H9 (cell line): ENCODE measurements at places on chromosomes 11 and 22. TPM values are rescaled to one million over a fixed set of nuclear protein-coding genes. Genes with fewer than 3 reads are reported as not detected.

DNA sequence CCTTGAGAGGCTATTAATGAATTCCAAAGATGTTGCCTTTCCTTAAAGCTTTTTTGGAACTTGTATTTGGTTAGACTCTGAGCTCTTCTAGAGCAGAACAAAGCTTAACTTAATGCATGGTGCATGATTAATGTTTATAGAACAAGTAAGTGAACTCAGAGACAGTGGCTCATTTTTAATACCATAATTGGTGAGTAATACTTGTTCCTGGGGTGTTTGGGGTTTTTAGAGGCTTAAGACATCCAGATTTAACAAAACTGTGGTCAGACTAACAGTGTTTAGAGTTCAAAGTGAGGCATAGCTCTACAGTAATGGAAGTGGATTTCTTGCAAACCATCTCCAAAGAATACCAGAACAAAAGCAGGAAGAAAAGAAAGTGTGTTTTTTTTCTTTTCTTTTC lies 73.7 kb upstream of the CTSC start:
- H3K4me3 ChIP-seq, result no peak overlapping the region
- no peaks in the 10 kb centered on the region for H3K4me1 ChIP-seq
- no peaks in the 10 kb centered on the region for H3K27me3 ChIP-seq
- DNase-seq, result no peak

The POLR2L gene
- 133 and 135 TPM in 2 replicates for total RNA-seq

GRCh38 chr11:78050964-78051831 lies 12.5 kb upstream of the THRSP start:
- DNase-seq, result peak; percentile 50
- no peak overlapping the region for H3K27ac ChIP-seq
- H3K36me3 ChIP-seq, result no peaks in the 10 kb centered on the region

The SHANK2 gene
- total RNA-seq, result 22.1 and 23.8 TPM in 2 replicates

The LDHA gene
- total RNA-seq, result 717 and 720 TPM in 2 replicates

DNA sequence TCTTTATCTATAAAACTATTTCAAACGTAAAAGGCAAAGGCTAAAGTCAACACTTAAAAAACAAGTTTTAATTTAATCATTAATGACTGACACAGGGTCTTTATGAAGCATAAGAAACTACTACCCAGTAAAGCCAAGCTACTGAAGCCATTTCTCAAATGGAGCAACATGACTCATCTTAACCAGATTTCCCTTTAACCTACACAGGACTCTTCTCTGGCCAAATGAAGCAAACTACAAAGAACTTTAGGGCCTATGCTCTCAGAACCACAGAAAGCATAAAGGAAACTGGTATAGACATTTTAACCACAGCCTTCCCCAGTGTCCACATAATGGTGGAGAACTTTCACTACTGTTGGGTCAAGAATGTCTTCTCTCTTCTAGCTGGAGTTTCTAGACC lies 34.7 kb downstream of the ALG9 start:
- H3K4me3 ChIP-seq, result no peak overlapping the region
- no peaks in the 10 kb centered on the region; the same call in 1 of the 2 replicates for H3K4me1 ChIP-seq
- no peak overlapping the region for H3K27ac ChIP-seq
- no peak for DNase-seq
- H3K36me3 ChIP-seq, result peaks cover 15% of the 10 kb centered on the region
- no peaks in the 10 kb centered on the region for H3K27me3 ChIP-seq

GRCh38 chr11:27296497-27296896 lies 66.5 kb downstream of the CCDC34 start:
- DNase-seq, result no peak
- no peak overlapping the region for H3K27ac ChIP-seq
- H3K36me3 ChIP-seq, result peaks cover 22% of the 10 kb centered on the region
- no peaks in the 10 kb centered on the region for H3K4me1 ChIP-seq
- no peak overlapping the region for H3K4me3 ChIP-seq

GRCh38 chr22:16819249-16819648 lies 6.0 kb downstream of the XKR3 start:
- H3K36me3 ChIP-seq, result no peaks in the 10 kb centered on the region
- DNase-seq, result no peak
- no peaks in the 10 kb centered on the region for H3K27me3 ChIP-seq
- no peak overlapping the region for H3K4me3 ChIP-seq

The INPP5J gene
- 4.7 and 4.9 TPM in 2 replicates for total RNA-seq

GRCh38 chr22:25816522-25817059 lies 74.6 kb downstream of the MYO18B start:
- peaks cover 4% of the 10 kb centered on the region; the same call in 1 of the 2 replicates for H3K36me3 ChIP-seq
- H3K27ac ChIP-seq, result no peak overlapping the region
- H3K4me3 ChIP-seq, result no peak overlapping the region
- no peak for DNase-seq
- H3K27me3 ChIP-seq, result no peaks in the 10 kb centered on the region
- no peaks in the 10 kb centered on the region for H3K4me1 ChIP-seq

- H3K4me3 ChIP-seq, result no peak overlapping the region
- no peak overlapping the region for H3K27ac ChIP-seq
- no peak for DNase-seq
- no peaks in the 10 kb centered on the region for H3K36me3 ChIP-seq
- no peaks in the 10 kb centered on the region for H3K27me3 ChIP-seq
Measured at GRCh38 chr11:30317030-30317429, 5.9 kb upstream of the ARL14EP start.

DNA sequence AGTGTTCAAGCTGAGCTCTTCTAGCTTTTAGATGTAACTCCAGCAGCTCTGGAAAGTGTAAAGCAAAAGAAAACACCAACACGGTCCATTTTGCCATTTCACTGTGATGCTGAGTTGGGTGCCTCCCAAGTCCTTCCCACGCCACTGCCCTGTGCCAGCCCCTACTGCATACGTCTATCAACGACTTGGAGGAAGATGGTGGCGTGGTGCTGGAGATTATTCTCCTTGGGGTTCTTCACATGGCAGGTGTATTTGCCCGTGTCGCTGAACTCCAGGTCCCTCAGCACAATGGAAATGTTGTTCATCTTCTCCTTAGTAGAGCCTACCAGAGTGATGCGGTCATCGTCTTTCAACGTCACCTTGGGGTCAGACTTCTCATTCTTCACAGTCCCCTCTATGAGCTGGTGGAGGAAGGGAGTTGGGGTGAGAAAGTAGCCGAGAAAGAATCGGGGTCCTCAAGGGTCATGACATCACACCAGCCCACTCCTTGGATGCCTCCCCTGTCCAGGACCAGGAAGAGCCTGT lies 8.9 kb downstream of the SCN4B start:
- no peak overlapping the region; the same call in 2 of the 3 replicates for H3K4me3 ChIP-seq
- H3K4me1 ChIP-seq, result no peaks in the 10 kb centered on the region
- no peaks in the 10 kb centered on the region for H3K36me3 ChIP-seq
- H3K27me3 ChIP-seq, result peaks cover 5% of the 10 kb centered on the region; the same call in 1 of the 2 replicates

- no peak overlapping the region for H3K27ac ChIP-seq
- peaks cover 31% of the 10 kb centered on the region for H3K36me3 ChIP-seq
- DNase-seq, result no peak
- peaks cover 4% of the 10 kb centered on the region; the same call in 1 of the 2 replicates for H3K4me1 ChIP-seq
- no peaks in the 10 kb centered on the region for H3K27me3 ChIP-seq
Measured at GRCh38 chr11:70323806-70324205, 53.3 kb downstream of the PPFIA1 start.

- H3K27me3 ChIP-seq, result no peaks in the 10 kb centered on the region
- no peak for DNase-seq
- no peak overlapping the region for H3K27ac ChIP-seq
- H3K36me3 ChIP-seq, result no peaks in the 10 kb centered on the region
Measured at GRCh38 chr11:3133261-3134217, 31.6 kb downstream of the OSBPL5 start.

The KCNQ1 gene
- total RNA-seq, result 2.2 and 2.3 TPM in 2 replicates

The CACNA1I gene
- total RNA-seq, result 0.50 and 0.53 TPM in 2 replicates

- DNase-seq, result no peak
- no peaks in the 10 kb centered on the region for H3K4me1 ChIP-seq
- H3K4me3 ChIP-seq, result no peak overlapping the region
- H3K27ac ChIP-seq, result no peak overlapping the region
- no peaks in the 10 kb centered on the region for H3K27me3 ChIP-seq
Measured at GRCh38 chr11:110022548-110022947, 70.6 kb upstream of the ZC3H12C start.

The APOL4 gene
- not detected in 2 replicates for total RNA-seq

The JAML gene
- 0.35 and 0.48 TPM in 2 replicates for total RNA-seq

The OLFML1 gene
- total RNA-seq, result not detected in 2 replicates

GRCh38 chr11:73521621-73522020 lies 76.3 kb downstream of the FAM168A start:
- H3K27ac ChIP-seq, result no peak overlapping the region
- peaks cover 30% of the 10 kb centered on the region for H3K36me3 ChIP-seq
- no peaks in the 10 kb centered on the region for H3K4me1 ChIP-seq
- H3K27me3 ChIP-seq, result no peaks in the 10 kb centered on the region

DNA sequence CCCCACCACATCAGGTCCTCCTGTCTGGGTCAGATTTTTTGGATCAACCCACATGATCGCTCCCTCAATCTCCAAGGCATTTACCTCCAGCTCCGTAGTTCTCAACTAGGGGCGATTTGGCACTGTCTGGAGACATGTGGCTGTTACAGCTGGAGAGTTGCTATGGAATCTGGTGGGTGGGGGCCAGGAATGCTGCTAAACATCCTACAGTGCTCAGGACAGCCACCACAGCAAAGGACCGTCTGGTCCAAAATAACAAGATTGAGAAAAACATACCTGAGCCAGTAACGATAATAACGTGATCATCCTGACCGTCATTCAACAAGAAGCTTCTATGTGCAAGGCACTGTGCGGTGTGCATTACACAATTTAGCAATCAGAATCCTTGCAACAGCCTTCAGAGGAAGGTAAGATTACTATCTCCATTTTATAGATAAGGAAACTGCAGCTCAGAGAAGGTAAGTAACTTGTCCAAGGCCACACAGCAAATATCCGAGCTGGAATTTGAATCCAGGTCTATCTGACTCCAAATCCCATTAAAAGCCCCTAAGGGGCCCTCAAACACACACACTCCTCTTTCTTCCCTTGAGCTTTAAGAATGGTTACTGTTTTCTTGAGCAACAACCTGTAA lies 14.3 kb upstream of the CRY2 start:
- no peak overlapping the region for H3K27ac ChIP-seq
- no peaks in the 10 kb centered on the region for H3K4me1 ChIP-seq
- no peaks in the 10 kb centered on the region for H3K27me3 ChIP-seq
- no peaks in the 10 kb centered on the region for H3K36me3 ChIP-seq
- no peak overlapping the region for H3K4me3 ChIP-seq

GRCh38 chr11:12540913-12541582 lies 133.2 kb upstream of the TEAD1 start:
- no peak for DNase-seq
- no peak overlapping the region for H3K27ac ChIP-seq
- no peaks in the 10 kb centered on the region for H3K27me3 ChIP-seq
- no peaks in the 10 kb centered on the region for H3K4me1 ChIP-seq
- no peak overlapping the region for H3K4me3 ChIP-seq

DNA sequence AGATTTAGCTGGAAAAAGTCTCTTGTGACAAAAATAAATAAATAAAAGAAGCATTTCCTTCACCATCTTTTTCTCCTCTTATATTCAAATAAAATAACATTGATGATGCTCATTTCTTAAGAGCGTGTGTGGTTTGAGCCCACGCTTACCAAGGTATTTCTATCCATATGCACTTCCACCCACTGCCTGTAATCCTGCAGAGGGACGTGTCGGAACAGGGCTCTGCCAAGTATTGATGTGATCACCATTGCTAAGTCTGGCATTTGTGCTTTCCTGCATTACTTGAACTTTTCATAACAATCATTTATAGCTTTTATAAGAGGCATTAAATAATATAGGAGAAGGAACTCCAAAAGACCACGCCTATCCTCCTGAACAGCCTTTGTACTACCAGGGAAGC lies 107.6 kb downstream of the SHANK2 start:
- no peaks in the 10 kb centered on the region for H3K4me1 ChIP-seq
- no peaks in the 10 kb centered on the region for H3K36me3 ChIP-seq
- H3K27me3 ChIP-seq, result no peaks in the 10 kb centered on the region
- H3K27ac ChIP-seq, result no peak overlapping the region
- no peak overlapping the region for H3K4me3 ChIP-seq

- no peaks in the 10 kb centered on the region for H3K27me3 ChIP-seq
- no peak overlapping the region for H3K27ac ChIP-seq
- H3K36me3 ChIP-seq, result peaks cover 30% of the 10 kb centered on the region
Measured at GRCh38 chr11:104776501-104777170, 121.6 kb downstream of the CASP12 start.

The GRAP2 gene
- total RNA-seq, result not detected in 2 replicates

- H3K27me3 ChIP-seq, result no peaks in the 10 kb centered on the region
- H3K36me3 ChIP-seq, result peaks cover 22% of the 10 kb centered on the region
- peaks cover 19% of the 10 kb centered on the region; the same call in 1 of the 2 replicates for H3K4me1 ChIP-seq
- H3K4me3 ChIP-seq, result no peak overlapping the region
- DNase-seq, result no peak
Measured at GRCh38 chr11:57320719-57321387, 3.9 kb downstream of the TNKS1BP1 start.

DNA sequence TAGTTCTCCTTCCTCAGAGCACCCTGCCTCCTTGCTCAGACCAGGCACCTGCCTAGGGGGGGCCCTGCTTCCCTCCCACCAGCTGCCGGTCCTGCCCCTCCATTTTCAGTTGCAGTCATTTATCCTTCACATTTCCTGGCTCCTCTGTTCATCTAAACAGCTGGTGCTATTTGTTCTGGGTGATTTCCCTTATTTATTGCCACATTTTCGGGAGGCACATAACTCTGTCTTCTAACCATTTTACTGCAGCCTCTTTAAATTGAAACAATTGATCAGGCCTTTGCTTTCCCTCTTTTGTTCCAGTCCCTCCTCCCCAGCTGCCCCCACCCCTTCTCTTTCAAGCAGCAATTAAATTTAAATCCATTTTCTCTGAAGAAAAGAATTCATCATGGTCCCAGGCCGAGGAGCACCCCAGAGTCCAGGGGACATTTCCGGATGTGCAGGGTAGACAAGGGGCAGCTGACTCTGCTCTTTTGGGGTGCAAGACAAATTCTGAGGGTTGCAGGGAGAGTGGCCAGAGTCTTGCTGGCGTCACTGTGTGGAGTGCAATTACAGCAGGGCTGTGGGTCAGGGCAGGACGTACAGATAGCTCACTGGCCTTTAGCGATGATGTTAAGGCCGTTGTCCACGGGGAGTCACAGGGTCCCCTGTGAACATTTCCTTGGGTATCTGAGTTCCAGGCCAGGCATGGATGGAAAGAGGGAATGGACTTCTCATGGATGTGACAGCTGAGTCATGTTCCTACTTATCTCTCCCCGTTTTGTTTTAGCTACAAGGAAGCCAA lies 476.4 kb downstream of the TBC1D22A start:
- no peak overlapping the region for H3K4me3 ChIP-seq
- H3K4me1 ChIP-seq, result no peaks in the 10 kb centered on the region
- H3K27ac ChIP-seq, result no peak overlapping the region
- no peak for DNase-seq

GRCh38 chr11:1139441-1140083 lies 18.2 kb upstream of the MUC5AC start:
- H3K36me3 ChIP-seq, result no peaks in the 10 kb centered on the region
- no peak overlapping the region for H3K27ac ChIP-seq
- H3K27me3 ChIP-seq, result no peaks in the 10 kb centered on the region
- DNase-seq, result no peak

GRCh38 chr11:63764679-63765647 lies 3.6 kb downstream of the ZFTA start:
- H3K36me3 ChIP-seq, result no peaks in the 10 kb centered on the region; the same call in 2 of the 3 replicates
- H3K27ac ChIP-seq, result no peak overlapping the region
- H3K27me3 ChIP-seq, result no peaks in the 10 kb centered on the region
- peak overlapping the region; percentile 73; the same call in 2 of the 3 replicates for H3K4me3 ChIP-seq
